B cell (primary cell): ENCODE measurements at places on chromosomes 5 and 9.

- no peak for DNase-seq
These were observed 42.1 kb downstream of the SARDH start for GRCh38 chr9:133696071-133696472.

- DNase-seq: no peak
These were observed 60.1 kb upstream of the ZNF608 start for GRCh38 chr5:124806373-124807077.

GRCh38 chr9:122056484-122056883 lies 36.6 kb downstream of the TTLL11 start:
- DNase-seq: no peak

DNA sequence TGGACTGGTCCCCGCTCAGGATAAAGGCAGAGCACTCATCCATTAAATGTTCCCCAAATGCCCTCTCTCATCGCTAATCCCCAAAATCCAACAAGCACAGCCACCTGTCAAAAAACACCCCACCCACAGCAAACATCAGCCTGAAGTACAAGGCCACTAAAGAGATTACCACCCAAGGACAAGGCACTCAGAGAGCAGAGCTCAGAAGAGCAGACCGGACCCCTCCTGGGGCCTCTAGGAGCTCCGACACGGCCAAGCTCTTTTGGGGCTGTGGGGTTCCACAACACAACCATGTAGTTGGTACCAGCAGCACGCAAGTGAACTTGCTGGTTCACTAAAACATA lies 9.8 kb downstream of the VDAC1 start:
- DNase-seq: no peak

- DNase-seq: no peak
These were observed 120.1 kb upstream of the ACO1 start for GRCh38 chr9:32264170-32264864.

DNA sequence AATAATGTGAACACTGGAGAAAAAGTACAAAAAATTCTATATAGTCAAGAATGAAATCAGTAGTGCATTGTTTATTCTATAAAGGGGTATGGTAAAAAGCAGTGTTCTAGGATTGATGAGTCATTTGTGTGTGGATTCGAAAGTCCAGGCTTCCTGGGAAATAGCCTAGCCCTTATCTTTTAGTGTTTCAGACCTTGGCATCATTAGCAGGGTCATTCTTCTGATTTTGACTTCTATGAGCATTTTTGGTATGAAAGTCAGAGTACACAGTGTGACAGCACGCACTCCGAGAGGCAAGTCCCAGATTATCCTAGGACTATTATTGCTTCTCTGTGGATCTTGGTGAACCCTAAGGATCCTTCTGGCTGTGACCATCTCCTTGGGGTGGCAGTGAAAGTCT lies 16.9 kb downstream of the PCSK5 start:
- no peak for DNase-seq

GRCh38 chr5:90022711-90023053 lies 386.9 kb downstream of the CETN3 start:
- DNase-seq: no peak

DNA sequence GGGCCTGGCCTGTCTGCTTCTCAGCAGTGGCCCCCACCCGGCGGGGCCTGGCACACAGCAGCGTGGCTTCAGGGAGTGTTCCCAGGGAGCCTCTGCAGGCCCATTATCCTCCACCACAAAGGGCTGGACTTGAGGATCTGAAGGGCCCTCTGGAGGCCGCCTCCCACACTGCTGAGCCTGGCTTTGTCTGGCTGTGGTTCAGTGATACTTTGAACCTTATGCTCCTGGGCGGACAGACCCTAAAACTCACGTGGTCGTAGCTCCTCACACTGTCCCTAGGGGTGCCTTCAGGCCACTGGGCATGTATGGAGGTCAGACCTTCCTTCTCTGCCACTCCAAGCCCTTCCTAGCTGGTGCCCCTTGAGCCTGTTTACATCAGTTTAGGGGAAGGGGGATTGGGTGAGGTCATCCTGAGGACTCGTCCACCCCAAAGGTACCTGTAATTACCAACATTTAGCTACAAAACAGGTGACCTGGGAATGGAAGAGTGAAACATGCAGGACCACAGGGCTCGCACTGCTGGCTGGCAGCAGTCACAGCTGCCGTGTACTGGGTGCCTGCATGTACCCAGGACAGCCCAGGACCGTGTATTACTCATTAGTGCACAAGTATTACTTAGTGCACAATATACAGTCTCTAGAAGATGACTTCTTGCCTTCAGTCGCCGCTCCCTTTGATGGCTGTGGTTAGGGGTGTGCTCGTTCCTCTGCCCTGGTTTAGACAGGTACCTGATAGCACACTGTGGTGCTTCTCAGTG lies 8.5 kb downstream of the GRHPR start:
- no peak for DNase-seq

- DNase-seq: no peak
These were observed 4.9 kb upstream of the NR5A1 start for GRCh38 chr9:124511891-124512805.

DNA sequence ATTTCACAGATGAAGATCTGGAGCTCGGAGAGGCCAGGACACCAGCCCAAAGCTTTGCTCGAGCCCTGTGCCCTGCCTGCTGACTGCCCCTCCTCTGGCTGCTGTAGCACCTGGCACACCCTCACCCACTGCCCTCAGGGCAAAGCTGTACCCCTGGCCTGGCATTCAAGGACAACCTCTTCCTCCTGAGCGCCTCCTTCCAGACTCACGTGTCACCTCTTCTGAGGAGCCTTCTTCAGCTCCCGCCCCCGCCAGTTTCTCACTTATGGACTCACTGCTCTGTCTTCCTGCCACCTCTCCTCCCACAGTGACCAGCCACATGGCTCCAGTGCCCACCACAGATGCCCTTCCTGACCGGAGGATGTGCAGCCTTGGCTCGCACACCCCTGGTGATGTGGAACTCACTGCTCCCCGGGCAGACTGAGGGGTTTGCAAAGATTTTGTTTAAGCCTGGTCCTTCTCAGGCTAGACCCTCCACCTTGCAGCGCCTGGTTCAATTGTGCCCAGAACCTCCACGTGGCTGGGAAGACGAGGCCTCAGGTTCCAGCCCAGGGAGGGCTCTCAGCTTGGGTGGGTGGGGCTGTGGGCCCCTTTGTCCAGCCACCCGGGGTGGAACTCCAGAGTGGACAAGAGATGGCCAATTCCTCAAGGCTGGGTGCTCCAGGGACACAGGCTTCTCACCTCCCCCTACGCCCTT lies 46.6 kb upstream of the PHYKPL start:
- no peak for DNase-seq

DNA sequence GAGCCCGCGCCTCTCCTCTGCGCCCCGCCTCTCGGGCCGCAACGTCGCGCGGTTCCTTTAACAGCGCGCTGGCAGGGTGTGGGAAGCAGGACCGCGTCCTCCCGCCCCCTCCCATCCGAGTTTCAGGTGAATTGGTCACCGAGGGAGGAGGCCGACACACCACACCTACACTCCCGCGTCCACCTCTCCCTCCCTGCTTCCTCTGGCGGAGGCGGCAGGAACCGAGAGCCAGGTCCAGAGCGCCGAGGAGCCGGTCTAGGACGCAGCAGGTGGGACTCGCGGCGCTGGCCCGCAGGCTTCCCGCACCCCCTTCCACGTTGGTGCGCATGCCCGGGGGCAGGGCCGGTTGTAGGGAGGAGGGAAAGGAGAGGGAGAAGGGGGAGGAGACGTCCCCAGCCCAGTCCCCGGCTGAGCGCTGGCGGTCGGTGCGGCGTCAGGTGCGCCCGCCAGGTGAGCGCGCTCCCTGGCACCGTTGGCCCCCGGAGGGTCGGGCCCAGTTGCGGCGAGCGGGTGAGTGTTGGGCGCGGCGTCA lies at the start of gene OCLN:
TSS of gene OCLN (plus strand) at position 400 of the 532 bp plus-strand sequence. CDS start 11,455 bp downstream, outside the sequence.
- DNase-seq: peak; percentile 30

GRCh38 chr5:16863469-16863946 lies 72.6 kb downstream of the MYO10 start:
- DNase-seq: no peak

- no peak for DNase-seq
These were observed 431 bp downstream of the TMOD1 start for GRCh38 chr9:97501972-97502221.

DNA sequence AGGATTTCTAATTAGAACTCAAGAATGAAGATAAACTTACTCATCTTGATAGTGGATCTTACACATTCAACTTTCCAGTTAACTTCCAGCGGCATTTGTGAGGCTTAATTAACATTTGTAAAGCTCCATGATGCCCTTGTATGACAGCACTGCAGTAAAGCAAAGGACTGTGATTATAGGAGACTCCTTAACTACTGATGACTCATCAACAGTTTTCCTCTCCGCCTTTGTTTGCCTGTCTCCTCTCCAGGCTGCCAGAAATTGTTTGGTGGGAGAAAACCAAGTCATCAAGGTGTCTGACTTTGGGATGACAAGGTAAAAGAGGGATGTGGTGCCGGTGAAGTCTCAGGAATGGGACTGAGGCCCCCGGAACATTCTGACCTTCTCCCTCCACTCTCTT lies 20.4 kb upstream of the CYFIP2 start:
- no peak for DNase-seq

DNA sequence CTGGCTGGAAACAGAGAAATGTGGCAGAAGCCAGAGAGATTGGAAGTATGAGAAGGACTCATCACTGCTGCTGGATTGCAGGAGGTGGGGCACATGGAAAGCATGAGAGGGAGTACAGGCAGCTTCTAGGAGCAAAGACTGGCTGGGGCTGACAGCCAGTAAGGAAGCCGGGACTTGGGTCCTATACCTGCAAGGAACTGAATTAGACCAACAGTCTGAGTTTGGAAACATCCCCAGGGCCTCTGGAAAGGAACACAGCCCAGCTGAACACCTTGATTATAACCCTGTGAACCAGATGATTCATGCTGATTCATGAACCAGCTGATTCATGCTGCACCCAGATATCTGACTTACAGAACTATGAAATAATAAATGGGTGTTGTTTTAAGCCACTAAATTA lies 93.4 kb downstream of the OSTF1 start:
- no peak for DNase-seq

- no peak for DNase-seq
These were observed 28.7 kb downstream of the PNPLA7 start for GRCh38 chr9:137521405-137521985.

DNA sequence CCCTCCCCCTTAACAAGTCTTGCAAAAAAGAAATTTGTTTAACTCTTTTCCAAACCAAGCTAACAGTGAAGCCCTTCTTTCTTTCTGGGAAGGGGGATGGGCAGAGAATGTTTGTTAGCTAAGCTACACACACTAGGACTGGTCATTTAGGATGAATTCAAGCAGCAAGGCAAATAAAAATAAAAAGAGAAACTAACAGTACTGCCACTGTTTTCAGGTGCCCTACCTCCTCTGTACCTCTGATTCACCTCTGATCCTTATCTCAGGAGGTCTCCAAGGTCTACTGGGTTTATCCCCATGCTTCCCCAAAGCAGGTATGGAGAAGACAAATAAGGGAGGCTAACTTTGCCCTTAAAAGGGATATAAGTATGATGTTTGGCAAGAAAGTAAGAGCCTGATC lies 52.9 kb downstream of the ELL2 start:
- DNase-seq: no peak

DNA sequence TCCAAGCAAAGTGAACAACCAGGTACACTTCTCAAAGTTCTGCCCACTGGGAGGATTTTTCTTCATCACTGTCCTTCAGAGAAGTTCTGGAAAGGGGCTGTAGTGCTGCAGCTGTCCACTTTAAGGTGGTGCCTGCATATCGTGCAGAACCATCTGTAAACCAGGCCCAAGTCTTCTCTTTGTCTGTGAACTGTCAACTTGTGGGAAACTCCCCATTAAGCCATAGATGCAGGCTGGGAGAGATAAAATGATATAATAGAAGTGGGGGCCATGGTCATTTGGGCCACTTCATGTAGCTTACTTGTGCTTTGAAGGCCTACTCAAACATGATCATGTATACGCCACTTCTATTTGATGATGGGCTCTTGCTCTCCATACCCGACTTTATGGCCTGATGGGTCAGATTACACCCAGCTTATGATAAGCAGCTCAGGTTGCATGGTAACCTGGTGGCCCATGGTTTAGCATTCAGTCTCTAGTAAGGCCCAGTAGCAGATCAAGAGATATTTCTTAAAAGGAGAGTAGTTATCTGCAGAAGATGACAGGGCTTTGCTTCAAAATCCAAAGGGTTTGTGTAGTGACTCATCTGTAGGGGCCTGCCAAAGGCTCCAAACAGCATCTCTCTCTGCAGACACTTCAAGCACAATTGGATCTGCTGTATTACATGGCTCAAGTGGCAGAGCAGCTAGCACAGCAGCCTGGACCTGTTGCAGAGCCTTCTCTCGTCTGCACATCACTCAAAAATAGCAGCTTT lies 15.7 kb upstream of the BTF3 start:
- no peak for DNase-seq

DNA sequence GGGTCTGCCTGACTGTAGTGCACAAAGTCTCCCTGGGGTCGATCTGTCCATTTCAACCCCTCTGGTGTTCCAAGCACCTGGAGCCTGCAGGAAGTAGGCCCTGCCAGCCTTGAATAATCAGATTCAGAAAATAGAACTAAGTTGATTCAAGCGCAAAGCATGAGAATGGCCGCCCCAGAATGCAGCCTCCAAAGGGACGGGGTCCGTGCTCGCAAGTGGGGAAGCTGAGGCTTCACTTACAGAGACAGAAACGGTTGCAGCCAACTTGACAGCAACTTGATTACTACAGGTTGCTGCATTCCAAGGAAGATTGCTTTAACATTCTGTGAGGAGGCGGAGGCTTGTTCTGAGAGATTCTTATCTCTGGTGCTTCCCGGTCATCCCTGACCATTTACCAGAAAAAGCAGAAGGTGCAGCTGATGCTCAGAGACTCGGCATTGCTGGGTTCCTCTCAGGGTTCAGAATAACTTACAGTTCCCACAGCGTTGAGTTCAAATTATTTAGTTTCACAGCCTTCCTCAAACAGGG lies 14.9 kb upstream of the LRRC14B start:
- no peak for DNase-seq
